ENCODE measurements at places on chromosomes 3 and 15.
A peak's percentile ranks its signal among the peaks of the same experiment; 100 is the strongest.

DNA sequence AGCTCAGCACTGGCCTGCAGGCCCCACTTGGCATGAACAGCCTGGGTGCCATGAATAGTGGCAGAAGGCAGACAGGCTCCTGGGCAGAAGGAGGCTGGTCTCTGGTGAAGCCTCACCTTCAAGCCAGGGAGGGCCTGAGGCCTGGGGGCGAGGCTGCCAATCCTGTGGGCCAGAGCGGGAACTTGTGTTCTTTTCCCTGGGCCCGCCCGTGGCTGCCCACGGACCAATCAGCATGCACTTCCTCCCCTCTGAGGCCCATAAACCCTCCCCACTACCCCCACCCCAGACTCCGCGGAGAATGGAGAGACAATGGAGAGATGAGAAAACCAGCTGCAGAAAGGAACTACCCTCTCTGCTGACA lies 283.8 kb upstream of the ROBO1 start:
- no peak for DNase-seq

- no peak for DNase-seq
Observed at GRCh38 chr3:134754768-134755559, 40.1 kb upstream of the EPHB1 start.

GRCh38 chr3:72595376-72595775 lies 252.9 kb downstream of the SHQ1 start:
- DNase-seq, result no peak

DNA sequence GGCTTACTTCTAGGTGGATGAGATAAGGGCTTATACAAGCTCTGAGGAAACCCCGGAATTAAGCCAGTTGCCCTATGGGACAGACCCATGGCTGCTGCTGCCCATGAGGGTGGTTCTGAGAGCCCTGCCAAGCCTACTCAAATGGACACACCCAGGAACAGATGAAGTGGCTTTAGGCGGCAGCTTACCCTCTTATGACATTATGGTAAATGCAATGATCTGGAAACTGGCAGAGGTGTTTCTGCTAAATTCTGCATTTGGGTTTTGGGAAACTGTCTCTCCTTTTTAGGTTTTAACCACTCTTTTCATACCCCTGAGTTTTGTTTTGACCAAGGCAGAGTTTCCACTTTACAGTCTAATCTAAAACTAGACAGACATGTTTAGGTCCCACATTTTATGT lies 9.0 kb upstream of the ZBED2 start:
- DNase-seq, result no peak

- DNase-seq, result no peak
Observed at GRCh38 chr3:32597656-32598055, 27.0 kb upstream of the DYNC1LI1 start.

GRCh38 chr15:91307601-91308000 lies 207.5 kb downstream of the SV2B start:
- no peak for DNase-seq

DNA sequence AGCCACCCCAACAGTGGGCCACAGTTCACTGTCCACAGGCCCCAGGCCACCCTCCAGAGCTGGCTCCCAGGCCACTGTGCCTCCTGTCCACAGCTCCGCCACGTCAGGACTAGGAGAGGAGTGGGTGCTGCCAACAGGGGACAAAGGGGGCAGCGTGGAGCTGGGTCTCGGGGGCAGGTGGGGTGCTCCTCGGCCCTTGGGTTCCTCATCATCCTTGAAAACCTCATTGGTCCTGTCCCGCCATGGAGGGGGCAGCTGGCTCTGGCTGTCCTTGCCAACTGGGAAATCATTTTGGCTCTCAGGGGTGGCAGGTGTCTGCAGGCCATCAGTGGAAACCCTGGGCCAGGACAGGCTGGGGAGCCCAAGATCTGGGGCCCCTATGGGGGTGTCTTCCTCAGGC lies 45.2 kb downstream of the ADAMTS7 start:
- DNase-seq, result no peak

DNA sequence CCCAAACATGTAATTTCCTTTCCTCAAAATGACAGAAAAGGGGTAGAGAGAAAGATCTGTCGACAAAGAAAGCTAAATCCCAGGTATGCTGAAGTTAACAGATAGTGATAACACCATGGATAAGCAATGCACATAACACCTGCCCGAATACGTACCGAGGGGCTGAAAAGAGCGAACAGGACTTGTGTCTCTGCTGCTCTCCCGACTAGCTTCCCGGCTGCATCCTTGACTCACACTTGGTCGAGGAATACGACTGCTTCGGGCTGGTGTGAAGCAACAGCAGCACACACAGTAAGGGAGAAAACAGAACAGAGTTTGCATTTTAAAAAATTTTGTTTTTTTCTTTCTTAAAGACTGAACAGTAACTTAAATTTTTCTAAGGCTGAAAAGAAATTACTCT lies 136.4 kb downstream of the CLASP2 start:
- DNase-seq, result no peak

DNA sequence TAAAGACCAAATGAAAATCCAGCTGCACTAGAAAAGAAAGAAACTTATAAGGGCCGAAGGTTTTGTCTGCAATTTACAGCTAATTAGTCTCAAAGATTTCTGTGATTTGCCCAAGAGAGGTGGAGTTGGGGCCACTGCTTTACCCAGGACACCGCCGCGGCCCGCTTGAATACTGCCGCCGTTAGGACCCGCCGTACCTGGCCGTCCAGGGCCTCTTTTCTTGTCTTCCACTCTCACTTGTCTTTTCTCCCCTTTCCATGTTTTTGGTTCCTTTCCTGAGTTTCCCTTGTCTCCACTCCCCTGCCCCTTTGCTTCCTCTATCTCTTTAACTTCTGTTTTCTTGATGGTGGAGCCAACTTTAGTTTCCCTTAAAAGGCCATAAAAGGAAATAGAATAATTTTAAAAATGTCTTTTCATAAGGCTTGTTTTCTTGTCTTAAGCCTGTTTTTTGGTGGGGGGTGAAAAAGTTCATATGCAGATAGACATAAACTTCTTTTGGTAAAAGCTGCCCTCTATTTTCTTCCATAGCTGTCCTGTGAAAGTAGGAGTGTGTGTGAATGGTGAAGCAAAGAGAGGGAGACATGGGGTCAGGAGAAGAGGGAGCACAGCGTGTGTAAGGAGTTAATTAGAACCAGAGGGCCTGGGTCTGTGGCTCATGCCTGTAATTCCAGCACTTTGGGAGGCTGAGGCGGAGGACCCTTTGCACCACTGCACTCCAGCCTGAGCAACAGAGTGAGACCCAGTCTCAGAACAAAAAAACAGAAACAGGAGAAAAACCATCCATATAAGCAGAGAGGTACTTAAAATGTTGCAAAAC lies 16.0 kb upstream of the CCNL1 start:
- DNase-seq, result peak; percentile 3

DNA sequence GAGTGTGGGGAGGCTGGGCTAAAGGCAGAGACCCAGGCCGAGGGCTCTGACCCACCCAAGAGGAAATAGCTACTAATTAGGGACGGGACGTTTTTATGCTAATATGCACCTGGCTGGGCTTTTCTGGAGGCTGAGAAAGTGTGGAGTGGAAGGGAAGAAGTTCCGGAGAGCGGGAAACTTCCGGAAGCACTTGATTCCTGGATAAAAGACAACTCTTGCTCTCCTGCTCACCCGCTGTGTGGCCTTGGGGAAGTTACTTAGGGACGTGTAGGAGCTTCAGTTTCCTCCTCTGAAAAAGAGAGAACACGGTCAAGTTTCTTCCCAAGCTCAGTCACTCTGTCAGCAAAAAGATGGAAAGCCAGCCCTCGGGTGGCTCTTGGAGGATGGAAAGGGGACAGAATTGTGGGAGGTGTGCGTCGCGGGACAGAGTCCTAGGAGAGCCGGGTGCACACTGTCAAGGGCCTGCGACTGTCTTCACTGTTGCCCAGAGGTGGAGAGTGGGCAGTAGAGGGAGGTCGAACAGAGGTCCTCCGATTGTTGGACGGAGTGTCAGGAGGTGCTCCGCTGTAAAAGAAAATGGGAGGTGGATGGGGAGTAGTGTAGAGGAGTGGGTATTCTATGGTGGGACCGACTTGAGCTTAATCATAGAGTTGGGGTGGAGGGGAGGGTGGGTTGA lies 43.2 kb downstream of the EPHB3 start:
- no peak for DNase-seq

GRCh38 chr3:15711281-15711680 lies 86.5 kb downstream of the ANKRD28 start:
- no peak for DNase-seq

GRCh38 chr15:65328506-65329287 lies 24.2 kb downstream of the RNU5B-1 start:
- DNase-seq, result no peak

DNA sequence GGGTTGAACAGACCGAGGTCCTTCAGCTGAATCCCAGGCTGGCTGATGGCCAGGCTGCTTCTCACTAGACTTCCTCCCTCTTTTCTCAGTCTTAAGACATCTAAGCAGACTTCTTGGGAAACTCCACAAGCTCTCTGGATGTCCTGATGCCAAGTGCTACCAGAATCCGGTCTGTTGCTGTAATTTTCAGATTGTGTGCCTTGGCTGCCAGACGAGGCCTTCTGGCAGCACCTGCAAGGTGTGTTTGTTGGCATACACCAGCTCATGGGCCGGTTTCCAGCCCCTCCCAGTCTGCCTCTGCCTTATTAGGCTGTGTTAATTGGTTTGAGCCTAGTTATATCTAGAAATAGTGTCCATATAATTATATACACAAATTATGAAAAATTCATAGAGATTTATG lies 120.6 kb downstream of the TNIK start:
- peak; percentile 49 for DNase-seq

- DNase-seq, result no peak
Observed at GRCh38 chr3:56131974-56132590, 336.2 kb downstream of the ERC2 start.

- no peak for DNase-seq
Observed at GRCh38 chr3:52401021-52401420, 43.9 kb downstream of the SEMA3G start.

DNA sequence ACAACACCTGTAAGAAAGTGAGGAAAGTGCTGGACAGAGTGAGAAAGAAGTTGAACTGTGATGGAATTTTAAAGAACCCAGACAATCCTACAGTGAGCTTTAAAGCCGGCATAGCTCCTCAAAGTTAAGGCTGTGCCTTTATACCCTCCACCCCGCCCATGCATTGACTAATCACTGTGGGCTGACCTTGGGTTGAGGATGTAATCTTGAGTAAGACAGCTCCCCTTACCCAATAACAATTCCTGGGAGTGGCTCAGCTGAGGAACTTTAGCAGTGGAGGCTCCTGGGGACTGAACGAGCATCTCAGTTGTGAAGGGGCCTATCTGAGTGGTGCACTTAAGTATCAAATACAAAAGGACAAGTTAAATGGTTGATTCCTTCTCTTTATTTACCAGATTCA lies 35.7 kb upstream of the ZNF770 start:
- DNase-seq, result no peak

DNA sequence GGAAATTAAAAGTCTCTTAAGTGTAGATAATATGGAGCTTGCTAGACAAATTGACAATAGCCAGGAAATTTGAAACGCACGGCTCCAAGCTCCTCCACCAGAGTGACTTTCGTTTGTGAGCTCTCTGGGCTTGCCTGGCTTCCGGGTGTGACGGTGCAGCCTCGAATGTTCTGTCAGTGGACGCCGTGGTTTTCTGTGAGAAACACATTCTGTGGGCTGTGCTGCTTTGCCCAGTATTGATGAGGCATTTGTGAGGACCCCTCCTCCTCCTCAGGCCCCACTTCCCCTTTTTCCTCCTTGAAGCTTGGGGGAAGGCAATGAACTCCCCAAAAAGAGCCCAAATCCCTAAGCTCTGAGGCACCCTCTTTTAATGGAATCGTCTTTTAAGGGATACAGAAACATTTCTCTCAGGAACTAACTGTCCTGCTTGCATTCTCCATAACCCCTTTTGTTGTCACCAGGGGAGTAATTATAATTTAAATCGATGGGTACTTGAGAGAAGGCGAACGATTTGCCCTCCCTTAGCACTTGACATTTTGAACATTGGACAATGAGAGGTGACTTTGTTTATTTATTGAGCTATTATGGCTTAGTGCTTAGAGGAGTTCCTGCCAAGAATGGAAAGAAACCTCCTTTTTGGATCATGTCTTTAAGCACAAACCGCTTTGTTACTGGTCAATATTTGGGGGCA lies 40.8 kb downstream of the POLR2M start:
- no peak for DNase-seq

DNA sequence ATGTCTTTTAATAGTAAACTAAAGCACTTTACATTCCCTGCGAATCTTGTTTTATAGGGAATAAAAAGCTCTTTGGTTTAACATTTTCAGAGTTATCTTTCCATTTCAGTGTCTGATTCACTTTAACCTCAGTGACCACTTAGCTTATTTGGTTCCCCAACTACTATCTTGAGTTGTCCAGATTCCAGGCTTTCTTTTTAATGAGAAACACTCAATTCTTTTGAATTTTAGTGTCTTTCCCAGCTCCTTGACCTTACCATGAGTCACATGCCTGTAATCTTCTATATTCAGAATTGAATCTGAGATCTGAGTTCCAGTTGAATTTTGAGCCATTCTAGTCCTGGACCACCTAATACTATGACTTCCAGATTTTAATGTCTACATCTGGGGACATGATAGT lies 144.4 kb downstream of the KCNAB1 start:
- no peak for DNase-seq

- DNase-seq, result no peak
Observed at GRCh38 chr3:113832477-113833164, 6.0 kb upstream of the GRAMD1C start.

DNA sequence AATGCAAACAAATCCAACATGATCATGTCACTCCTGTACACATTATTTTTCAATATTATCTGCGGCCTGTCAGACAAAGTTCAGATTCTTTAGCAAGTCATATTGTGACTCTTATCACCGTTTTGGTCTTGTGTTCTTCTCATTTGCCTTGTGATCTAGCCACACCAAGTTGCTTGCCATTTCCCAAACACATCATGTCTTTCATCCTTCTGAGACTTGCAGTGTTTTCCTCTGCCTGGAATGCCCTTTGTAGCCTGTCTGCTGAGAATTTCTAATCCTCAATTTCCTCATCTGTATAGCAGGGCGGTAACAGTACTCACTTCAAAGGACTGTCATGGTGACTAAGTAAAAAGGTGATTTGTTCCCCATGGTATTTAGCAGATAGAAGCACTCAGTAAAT lies 135.0 kb downstream of the GREM1 start:
- DNase-seq, result no peak

GRCh38 chr15:58178668-58179067 lies 40.5 kb downstream of the AQP9 start:
- no peak for DNase-seq

GRCh38 chr3:54086652-54087405 lies 35.5 kb upstream of the CACNA2D3 start:
- no peak for DNase-seq

All from cerebellar nuclear complex (tissue), 1 donor.